ENCODE measurements at places on chromosomes 3 and 15. TPM values are rescaled to one million over a fixed set of nuclear protein-coding genes. Genes with fewer than 3 reads are reported as not detected.
A peak's percentile ranks its signal among the peaks of the same experiment; 100 is the strongest.

ATP13A5 gene
- total RNA-seq = not detected

- no peaks in the 10 kb centered on the region for H3K27me3 ChIP-seq
- no peak overlapping the region for H3K27ac ChIP-seq
- no peaks in the 10 kb centered on the region for H3K4me1 ChIP-seq
- no peak overlapping the region for H3K4me3 ChIP-seq
Observed at GRCh38 chr3:65015711-65016110, 327.9 kb upstream of the ADAMTS9 start.

DNA sequence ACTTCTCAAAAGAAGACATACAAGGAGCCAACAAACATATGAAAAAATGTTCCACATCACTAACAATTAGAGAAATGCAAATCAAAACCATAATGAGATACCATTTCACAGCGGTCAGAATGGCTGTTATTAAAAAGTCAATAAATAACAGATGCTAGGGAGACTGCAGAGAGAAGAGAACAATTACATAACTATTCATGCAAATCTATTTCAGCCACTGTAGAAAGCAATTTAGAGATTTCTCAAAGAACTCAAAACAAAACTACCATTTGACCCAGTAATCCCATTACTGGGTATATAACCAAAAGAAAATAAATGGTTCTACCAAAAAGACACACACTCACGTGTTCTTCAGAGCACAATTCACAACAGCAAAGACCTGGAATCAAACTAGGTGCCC is 116.3 kb downstream of the VPS13C start:
- H3K4me1 ChIP-seq = no peaks in the 10 kb centered on the region
- H3K27ac ChIP-seq = no peak overlapping the region
- no peaks in the 10 kb centered on the region for H3K27me3 ChIP-seq
- H3K4me3 ChIP-seq = no peak overlapping the region

- no peaks in the 10 kb centered on the region for H3K27me3 ChIP-seq
- no peaks in the 10 kb centered on the region for H3K36me3 ChIP-seq
- no peak overlapping the region for H3K4me3 ChIP-seq
- H3K4me1 ChIP-seq = no peaks in the 10 kb centered on the region
- no peak overlapping the region for H3K27ac ChIP-seq
Observed at GRCh38 chr15:94749811-94750617, 518.7 kb downstream of the MCTP2 start.

RAB5A gene
- 43.5 TPM for total RNA-seq

- H3K4me3 ChIP-seq = no peak overlapping the region
- no peaks in the 10 kb centered on the region for H3K4me1 ChIP-seq
- H3K36me3 ChIP-seq = no peaks in the 10 kb centered on the region
- H3K27me3 ChIP-seq = peaks cover 3% of the 10 kb centered on the region
Observed at GRCh38 chr15:79442911-79443310, 10.8 kb downstream of the MINAR1 start.

NPAP1 gene
- not detected for total RNA-seq

- H3K4me3 ChIP-seq = no peak overlapping the region
- H3K4me1 ChIP-seq = peaks cover 26% of the 10 kb centered on the region
- H3K36me3 ChIP-seq = no peaks in the 10 kb centered on the region
- DNase-seq = no peak
- H3K27me3 ChIP-seq = peaks cover 37% of the 10 kb centered on the region
Observed at GRCh38 chr3:37864904-37865303, 3.2 kb downstream of the CTDSPL start.

GPX1 gene
- 173 TPM for total RNA-seq

SLC6A1 gene
- total RNA-seq = not detected

GRCh38 chr3:135165260-135165659 is 370.2 kb downstream of the EPHB1 start:
- H3K36me3 ChIP-seq = no peaks in the 10 kb centered on the region
- no peaks in the 10 kb centered on the region for H3K4me1 ChIP-seq
- H3K27me3 ChIP-seq = no peaks in the 10 kb centered on the region
- no peak overlapping the region for H3K4me3 ChIP-seq
- DNase-seq = no peak
- H3K27ac ChIP-seq = no peak overlapping the region

- peaks cover 7% of the 10 kb centered on the region for H3K4me1 ChIP-seq
- no peak for DNase-seq
- no peak overlapping the region for H3K4me3 ChIP-seq
- H3K27me3 ChIP-seq = no peaks in the 10 kb centered on the region
Observed at GRCh38 chr3:12750223-12750622, 8.8 kb downstream of the TMEM40 start.

CELSR3 gene
- 16.0 TPM for total RNA-seq

DPPA4 gene
- total RNA-seq = not detected

GRCh38 chr3:184409946-184410500 is 30.2 kb downstream of the CHRD start:
- no peaks in the 10 kb centered on the region for H3K36me3 ChIP-seq
- DNase-seq = no peak
- H3K27me3 ChIP-seq = peaks cover 5% of the 10 kb centered on the region
- H3K4me3 ChIP-seq = no peak overlapping the region

DNA sequence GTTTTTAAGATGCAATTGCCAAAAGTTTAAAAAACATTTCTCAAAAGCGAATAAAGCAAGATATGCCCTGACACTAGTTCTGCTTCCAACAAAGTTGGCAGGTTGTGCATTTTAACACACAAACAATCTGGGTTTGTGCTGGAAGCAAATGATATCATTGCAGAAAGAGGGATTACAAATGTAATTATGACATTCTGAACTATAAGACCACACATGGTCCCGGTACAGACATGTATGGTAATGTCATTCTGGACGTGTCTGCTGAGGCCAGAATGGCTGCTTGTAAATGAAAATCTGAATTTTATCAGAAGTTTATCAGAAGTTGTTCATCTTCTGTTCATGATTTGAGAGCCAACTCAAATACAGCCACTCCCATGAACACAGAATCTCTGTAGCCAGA is 10.7 kb downstream of the TMC3 start:
- no peaks in the 10 kb centered on the region for H3K4me1 ChIP-seq
- DNase-seq = no peak
- no peaks in the 10 kb centered on the region for H3K36me3 ChIP-seq
- no peak overlapping the region for H3K4me3 ChIP-seq

SMCO1 gene
- total RNA-seq = not detected

DNA sequence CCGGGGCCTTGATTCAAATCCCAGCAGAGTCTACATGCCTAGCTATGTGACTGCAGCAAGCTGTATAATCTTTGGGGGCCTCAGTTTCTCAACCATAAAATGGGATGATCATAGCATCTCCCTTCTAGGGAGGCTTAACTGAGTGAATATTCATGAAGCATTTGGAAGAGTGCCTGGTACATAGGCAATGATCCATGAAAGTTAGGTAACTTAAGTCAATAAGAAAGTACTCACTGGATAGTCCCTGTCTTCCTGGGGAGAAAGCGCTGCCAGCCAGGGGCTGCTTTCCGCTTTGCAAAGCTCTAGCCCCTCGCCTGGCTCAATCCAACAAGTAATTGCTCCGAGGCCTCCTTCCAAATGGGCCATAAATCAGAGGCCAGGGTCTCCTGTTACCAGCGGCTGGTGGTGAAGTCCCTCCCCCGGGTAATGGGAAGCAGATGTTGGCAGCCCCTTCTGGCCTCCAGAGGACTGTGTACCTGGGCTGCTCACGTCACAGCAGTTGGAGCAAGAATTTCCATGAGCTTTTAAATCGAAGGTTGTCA is 521.9 kb upstream of the PROK2 start:
- H3K36me3 ChIP-seq = no peaks in the 10 kb centered on the region
- no peak for DNase-seq
- peaks cover 6% of the 10 kb centered on the region for H3K27me3 ChIP-seq
- H3K4me1 ChIP-seq = peaks cover 15% of the 10 kb centered on the region
- no peak overlapping the region for H3K4me3 ChIP-seq

PPP2R3A gene
- 0.09 TPM for total RNA-seq

DNA sequence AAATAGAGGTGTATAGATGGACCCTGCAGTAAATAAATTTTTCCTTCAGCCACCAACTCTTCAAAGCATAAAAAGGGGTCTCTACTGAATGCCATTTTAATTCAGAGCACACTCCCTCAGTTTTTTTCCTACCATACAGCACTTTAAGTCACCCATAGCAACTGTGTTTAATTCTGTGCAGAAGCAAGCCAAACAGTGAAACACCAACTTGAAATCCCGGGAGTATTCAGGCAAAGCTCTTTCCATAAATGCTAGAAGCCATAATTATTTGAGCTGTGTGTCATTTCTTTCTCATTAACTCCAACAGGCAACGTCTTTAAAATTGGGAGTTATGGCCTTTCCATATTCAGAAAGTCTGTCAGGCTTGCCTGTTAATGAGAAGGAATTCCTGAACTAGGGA is 562.1 kb downstream of the GRM7 start:
- H3K36me3 ChIP-seq = no peaks in the 10 kb centered on the region
- no peak overlapping the region for H3K4me3 ChIP-seq
- H3K27ac ChIP-seq = no peak overlapping the region
- H3K4me1 ChIP-seq = no peaks in the 10 kb centered on the region
- no peaks in the 10 kb centered on the region for H3K27me3 ChIP-seq

- peak overlapping the region; percentile 11 for H3K4me3 ChIP-seq
- peaks cover 11% of the 10 kb centered on the region for H3K36me3 ChIP-seq
- H3K4me1 ChIP-seq = peaks cover 37% of the 10 kb centered on the region
- peak overlapping the region; percentile 85 for H3K27ac ChIP-seq
- no peaks in the 10 kb centered on the region for H3K27me3 ChIP-seq
- no peak for DNase-seq
Observed at GRCh38 chr3:190306026-190306425, 16.2 kb downstream of the CLDN1 start.

- no peak overlapping the region for H3K27ac ChIP-seq
- no peak for DNase-seq
- H3K27me3 ChIP-seq = no peaks in the 10 kb centered on the region
- no peaks in the 10 kb centered on the region for H3K36me3 ChIP-seq
- H3K4me1 ChIP-seq = no peaks in the 10 kb centered on the region
Observed at GRCh38 chr3:147760941-147761340, 351.8 kb downstream of the ZIC1 start.

DNA sequence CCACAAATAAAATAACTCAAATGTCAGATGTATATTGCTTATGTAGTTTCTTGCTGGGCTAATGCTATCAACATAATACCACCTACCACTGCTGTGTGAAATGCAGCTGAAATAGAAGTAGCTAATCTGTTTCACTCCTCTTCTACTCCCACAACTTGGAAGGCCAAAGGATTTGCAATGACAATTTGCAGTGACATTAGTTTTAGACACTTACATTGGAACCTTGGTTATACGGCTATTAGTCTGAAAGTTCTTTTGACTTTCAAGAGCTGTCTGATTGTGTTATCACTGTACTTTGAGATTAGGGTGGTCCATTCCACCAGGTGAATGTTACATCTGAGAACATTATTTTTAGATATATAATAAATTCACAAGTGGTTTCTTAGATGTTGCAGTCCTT is 33.5 kb downstream of the COPS2 start:
- no peak overlapping the region for H3K4me3 ChIP-seq
- peaks cover 16% of the 10 kb centered on the region for H3K36me3 ChIP-seq
- DNase-seq = no peak
- no peaks in the 10 kb centered on the region for H3K4me1 ChIP-seq

POPDC2 gene
- total RNA-seq = 0.94 TPM

ACTRT3 gene
- 1.3 TPM for total RNA-seq

TF gene
- total RNA-seq = 0.11 TPM

GRCh38 chr3:152834776-152835600 is at the start of gene P2RY1:
TSS of gene P2RY1 (plus strand) at chr3:152835131. CDS start at chr3:152835783, 652 bp downstream.
- peaks cover 56% of the 10 kb centered on the region for H3K27me3 ChIP-seq
- peak within 1 kb of the TSS; percentile 81 for H3K27ac ChIP-seq
- peak; percentile 33 for DNase-seq
- peaks cover 16% of the 10 kb centered on the region for H3K4me1 ChIP-seq

STIMATE gene
- total RNA-seq = 17.6 TPM

- no peak overlapping the region for H3K27ac ChIP-seq
- H3K4me3 ChIP-seq = no peak overlapping the region
- DNase-seq = no peak
- peaks cover 31% of the 10 kb centered on the region for H3K36me3 ChIP-seq
- H3K27me3 ChIP-seq = no peaks in the 10 kb centered on the region
Observed at GRCh38 chr3:170367797-170368196, 10.3 kb downstream of the SKIL start.
